Activated T-helper 1 cell treated with anti-CD3 and anti-CD28 coated beads, Interleukin-12 subunit alpha, Interleukin-12 subunit beta, Interleukin-2, Interleukin-4 antibody, amounts not matched to agents 30 ng/mL and 10 ng/mL and 1 ng/mL, durations not matched to agents 14 hours and 24 hours and 36 hours (primary cell): ENCODE measurements at places on chromosomes 12 and 14. TPM values are rescaled to one million over a fixed set of nuclear protein-coding genes. Genes with fewer than 3 reads are reported as not detected.

MDGA2 gene
- not detected in 2 replicates for total RNA-seq

PRIM1 gene
- total RNA-seq: 67.5 and 67.8 TPM in 2 replicates

DNA sequence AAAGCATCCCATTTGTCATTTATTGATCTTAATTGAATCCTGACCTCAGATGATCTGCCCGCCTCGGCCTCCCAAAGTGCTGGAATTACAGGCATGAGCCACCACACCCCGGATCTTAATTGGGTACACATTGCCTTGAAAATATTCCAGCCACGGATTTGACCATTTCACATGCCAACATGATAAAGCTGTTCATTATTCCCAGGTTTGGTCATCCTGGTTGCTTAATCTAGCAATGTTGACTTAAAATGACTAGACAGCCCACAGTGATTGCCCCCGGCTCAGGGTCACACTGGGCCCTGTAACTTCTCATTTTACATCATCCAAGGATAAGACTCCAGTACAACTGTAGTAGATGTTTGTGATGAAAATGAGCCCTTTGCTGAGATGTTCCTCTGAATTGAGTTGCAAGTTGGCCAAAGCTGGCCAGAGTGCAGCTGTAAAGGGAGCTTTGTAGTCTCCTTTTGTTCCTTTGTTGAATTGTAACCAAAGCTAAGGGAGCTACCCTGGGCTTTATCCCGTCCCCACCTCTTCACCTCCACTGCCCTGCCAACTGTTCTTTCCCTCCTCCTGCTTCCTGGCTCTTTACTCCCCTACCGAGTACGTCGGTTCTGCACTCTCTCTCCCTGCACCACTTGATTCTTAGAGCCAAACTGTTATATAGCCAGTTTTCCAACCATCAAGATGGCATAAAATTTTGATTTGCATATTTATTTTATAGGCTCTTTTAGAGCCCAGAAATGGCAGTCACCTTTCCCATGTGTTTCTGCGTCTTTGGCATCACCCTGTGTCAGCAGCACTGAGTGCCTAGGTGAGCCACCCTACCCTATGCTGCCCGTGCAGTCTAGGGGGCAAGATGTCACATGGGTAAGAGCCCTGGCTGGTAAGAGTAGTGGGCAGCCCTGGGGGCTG, 141.3 kb upstream of the HIF1A start:
- H3K36me3 ChIP-seq: peaks cover 50% of the 10 kb centered on the region
- H3K27me3 ChIP-seq: no peaks in the 10 kb centered on the region
- no peak for DNase-seq
- peak overlapping the region; percentile 84 for H3K27ac ChIP-seq

DNA sequence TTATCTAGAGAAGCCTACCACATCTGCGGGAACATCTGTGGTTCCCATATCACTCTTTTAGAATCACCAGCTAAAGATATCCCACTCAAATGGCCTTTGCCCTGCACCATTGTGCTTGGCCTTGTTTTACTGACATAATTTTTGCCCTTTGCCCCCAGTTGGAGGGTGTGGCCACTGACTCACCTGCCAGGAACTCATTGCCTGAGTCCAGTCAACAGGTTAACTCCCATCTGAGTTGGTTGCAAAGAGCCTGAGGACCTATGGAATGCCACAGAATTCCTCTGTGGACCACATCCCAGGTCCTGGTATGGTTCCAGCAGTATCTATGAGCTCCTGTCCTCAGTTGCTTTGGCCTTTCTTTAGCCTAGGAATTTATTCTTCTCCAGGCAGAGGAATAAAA, 55.7 kb upstream of the PTGR2 start:
- no peaks in the 10 kb centered on the region for H3K36me3 ChIP-seq
- DNase-seq: no peak
- no peaks in the 10 kb centered on the region for H3K4me1 ChIP-seq
- no peak overlapping the region for H3K27ac ChIP-seq
- H3K27me3 ChIP-seq: peaks cover 2% of the 10 kb centered on the region
- H3K4me3 ChIP-seq: no peak overlapping the region

- no peak for DNase-seq
- H3K4me3 ChIP-seq: no peak overlapping the region
- H3K36me3 ChIP-seq: peaks cover 31% of the 10 kb centered on the region
- H3K27me3 ChIP-seq: peaks cover 3% of the 10 kb centered on the region
Observed at GRCh38 chr12:57755194-57755453, 221 bp downstream of the MARCHF9 start.

DNA sequence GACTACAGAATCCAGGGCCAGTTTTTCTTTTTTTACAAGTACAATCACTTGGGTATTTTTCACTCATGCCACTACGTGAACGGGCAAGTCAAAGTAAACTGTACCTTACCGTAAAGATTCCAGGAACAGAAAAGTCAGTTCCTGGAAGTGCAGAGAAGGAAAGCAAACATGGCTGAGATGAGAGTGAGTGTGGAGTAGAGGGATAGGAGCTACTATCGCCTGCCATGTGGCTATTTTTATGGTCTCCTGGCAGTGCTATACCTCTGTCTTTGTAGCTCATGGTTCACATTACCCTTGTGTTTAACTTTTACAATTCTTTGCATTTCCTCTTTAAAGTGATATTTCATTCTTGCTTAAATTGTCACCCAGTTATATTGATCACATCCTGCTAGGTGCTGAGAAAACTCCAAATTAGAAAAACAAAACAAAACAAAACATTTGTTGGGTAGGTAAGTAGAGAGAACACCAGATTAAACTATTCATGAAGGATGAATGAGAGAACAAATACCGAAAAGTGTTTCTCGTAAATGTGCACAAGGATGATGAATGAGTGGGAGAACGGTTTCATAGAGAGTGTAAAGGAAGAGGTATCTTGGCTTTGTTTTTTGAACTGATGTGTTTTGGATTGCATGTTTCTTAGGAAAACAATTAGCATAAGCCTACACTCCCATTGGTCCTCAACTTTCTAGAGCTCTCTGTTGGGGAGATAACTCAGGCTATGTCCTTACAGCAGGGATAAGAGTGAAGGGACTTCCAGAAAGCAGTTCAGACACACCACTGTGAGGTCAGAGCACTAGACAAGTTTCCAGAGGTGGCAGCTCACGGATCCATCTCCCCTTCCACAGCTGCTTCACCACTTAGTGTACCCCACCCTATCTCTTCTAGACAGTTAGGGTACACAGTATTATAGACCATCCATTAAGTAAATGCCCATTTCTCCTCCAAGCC, 163.7 kb downstream of the IPO8 start:
- no peaks in the 10 kb centered on the region for H3K36me3 ChIP-seq
- H3K27me3 ChIP-seq: no peaks in the 10 kb centered on the region
- H3K4me3 ChIP-seq: no peak overlapping the region
- DNase-seq: no peak
- no peaks in the 10 kb centered on the region for H3K4me1 ChIP-seq
